GM23338 (cell line): ENCODE measurements at places on chromosomes 1 and 21.

- no peak for DNase-seq
These were observed 23.1 kb upstream of the PKP1 start for GRCh38 chr1:201260236-201260590.

- no peak for DNase-seq
These were observed 286.9 kb downstream of the DISC1 start for GRCh38 chr1:231913493-231913892.

GRCh38 chr1:92833840-92834239 lies 2.0 kb downstream of the RPL5 start:
- DNase-seq, result no peak

DNA sequence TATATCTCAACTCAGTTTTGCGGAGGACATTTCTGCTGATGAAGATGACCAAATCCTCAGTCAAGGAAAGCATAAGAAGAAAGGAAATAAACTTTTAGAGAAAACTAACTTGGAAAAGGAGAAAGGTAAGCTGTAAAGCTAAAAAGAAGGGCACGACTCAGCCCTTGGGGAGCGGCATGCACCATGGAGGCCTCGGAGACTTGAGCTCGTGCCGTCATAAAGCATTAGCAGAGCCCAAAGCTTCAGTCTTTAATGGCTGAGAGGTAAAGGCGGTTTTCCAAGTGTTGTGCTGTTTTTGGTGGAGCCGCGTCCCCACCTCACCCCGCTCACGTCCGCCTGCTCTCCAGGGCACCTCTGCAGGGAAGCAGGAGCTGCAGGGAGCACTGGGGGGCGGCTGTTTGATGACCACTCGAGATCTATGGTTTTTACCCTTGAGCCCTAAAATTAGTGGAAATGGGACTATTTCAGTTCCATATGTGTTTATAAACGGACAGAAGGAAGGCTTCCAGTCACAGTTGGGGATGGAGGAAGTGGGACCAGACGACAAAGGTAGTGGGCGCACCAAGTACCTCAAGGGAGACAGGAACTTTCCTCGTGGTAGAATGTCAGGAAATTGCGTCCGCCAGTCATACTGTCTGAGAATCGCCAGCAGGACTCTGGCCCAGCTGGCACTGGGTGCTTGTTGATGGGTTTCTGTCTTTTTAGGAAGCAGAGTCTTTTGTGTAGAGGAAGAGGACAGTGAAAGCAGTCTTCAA lies 27.6 kb downstream of the RRP1B start:
- no peak for DNase-seq

- DNase-seq, result peak; percentile 72
These were observed 635.9 kb downstream of the MATN1 start for GRCh38 chr1:30087465-30087864.
